ENCODE measurements at places on chromosomes 7 and 10. TPM values are rescaled to one million over a fixed set of nuclear protein-coding genes. Genes with fewer than 3 reads are reported as not detected.
A peak's percentile ranks its signal among the peaks of the same experiment; 100 is the strongest.

The PLEKHA1 gene
- 10.1 TPM for total RNA-seq

DNA sequence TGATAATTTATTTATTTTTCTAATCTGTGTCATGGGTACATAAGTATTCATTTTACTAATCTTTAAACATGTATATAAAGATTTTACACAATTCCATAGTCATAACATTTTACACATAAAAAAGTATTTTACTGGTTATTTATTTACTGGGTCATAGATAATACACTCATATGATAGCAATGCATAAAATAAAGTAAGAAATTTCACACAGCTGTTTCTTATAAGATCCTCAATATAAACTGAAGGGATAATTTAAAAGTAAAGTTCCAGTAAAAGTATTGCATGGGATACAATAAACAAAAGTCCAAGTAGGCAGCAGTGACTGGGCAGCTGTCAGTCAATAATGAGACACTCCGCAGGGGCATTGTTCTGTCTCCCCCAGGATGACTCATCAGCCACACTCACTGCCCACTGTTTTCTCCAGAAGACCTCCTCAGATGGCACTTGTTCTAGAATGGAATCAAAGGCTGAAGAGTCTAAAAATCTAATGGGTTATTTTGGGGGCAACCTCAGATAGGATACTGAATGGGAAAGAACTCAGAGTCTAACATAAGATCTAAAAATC is 32.7 kb downstream of the DPY19L1 start:
- DNase-seq, result peak; percentile 65

DNA sequence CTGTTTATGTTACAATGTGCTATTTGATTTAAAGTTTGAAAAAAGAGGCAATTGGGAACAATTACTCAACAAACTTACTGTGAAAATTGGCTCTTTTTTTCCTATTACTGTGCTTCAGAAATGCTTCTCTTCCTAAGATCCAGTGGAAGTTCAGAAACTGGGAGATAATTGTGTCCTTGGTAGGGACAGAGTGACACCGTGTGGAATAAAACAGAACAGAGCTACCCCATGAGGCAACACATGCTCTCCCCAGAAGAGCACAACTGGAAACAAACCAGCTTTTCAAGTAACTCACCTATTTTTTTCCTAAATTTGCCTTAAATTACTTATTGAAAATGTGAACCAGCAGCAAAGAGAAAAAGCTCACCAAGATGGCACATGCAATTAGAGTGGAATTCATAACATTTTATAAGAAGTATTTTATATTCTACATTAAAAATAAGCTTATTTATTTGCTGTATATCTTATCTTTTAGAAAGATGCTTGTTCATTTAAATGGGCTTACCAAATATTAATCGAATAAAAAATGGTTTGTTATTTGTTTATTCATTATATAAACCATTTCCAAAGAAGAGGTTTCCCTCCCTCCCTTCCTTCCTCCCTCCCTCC is 346.1 kb upstream of the ANKRD30A start:
- peak; percentile 63 for DNase-seq

DNA sequence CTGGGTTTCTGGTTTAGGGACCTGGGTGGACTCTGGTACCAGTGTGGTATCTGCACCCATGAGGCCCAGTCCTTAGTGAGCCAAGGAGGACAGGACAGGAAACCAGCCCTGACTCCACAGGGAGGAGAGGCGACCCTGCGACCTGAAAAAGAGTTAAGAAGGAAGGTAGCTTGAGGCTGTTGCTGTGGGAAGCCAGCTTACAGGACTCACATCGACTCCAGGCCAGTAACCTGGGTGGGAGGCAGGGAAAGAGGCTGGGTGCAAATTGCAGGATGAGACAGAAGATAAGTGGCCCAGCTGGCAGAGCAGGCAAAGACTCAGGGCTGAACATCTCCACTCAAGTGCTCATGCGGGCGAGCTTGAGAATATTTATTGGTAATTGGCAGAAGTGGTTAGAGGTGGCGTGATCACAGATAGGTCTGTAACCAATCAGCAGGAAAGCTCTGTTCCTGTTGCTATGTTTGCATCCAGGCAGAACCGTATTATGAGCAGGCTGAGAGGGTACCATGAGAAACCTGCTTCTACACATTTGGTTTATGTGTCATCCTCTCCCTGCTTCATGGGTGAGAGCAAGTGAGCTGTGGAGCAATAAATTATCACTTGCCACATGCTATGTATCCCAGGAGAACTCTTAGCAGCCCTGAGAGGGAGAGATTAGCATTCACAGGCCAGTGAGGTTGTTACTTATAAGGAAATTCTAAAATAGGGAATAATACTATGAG is 11.0 kb downstream of the TLL2 start:
- no peak for DNase-seq

The CDNF gene
- 0.96 TPM for total RNA-seq

- no peak for DNase-seq
These were observed 90.5 kb downstream of the WIPF3 start for GRCh38 chr7:29896685-29897411.

DNA sequence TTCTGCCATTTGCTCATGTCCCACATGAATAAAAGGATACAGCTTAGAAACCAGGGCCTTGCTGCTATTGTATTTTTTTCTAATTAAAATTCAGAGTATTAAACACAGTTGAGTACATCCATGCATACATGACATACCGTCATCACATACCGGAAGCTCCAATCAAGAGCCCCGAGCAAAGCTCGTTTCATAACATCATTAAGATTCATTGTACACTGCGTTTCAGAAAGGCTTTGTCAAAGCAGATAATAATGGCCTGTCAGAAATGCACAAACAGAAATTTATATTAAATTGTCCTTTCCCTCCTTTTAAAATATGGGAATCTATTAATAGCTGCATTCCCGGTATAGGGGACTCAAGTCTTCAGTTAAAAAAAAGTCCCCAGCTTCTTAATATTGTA is 103.4 kb downstream of the PRTFDC1 start:
- DNase-seq, result no peak

- DNase-seq, result peak; percentile 64
These were observed 100.5 kb downstream of the CREB5 start for GRCh38 chr7:28512668-28513440.

GRCh38 chr7:114298011-114298410 is 116.6 kb upstream of the FOXP2 start:
- no peak for DNase-seq

- no peak for DNase-seq
These were observed 135.6 kb downstream of the RPS24 start for GRCh38 chr10:78169214-78169613.

- DNase-seq, result no peak
These were observed 159.1 kb downstream of the LRRC4 start for GRCh38 chr7:127872122-127872521.

The CCNJ gene
- 2.1 TPM for total RNA-seq

- DNase-seq, result peak; percentile 83
These were observed 129.3 kb downstream of the GLI3 start for GRCh38 chr7:42107484-42108240.

The ARF5 gene
- total RNA-seq, result 309 TPM

GRCh38 chr7:97973206-97973658 is 16.8 kb downstream of the OCM2 start:
- no peak for DNase-seq

GRCh38 chr7:135710417-135711138 is 17.4 kb downstream of the SLC13A4 start:
- DNase-seq, result no peak

GRCh38 chr10:107032700-107033401 is 131.7 kb downstream of the SORCS1 start:
- DNase-seq, result no peak

Measured in LHCN-M2 (cell line).